Left ventricle myocardium superior (tissue), 1 donor: ENCODE measurements at places on chromosomes 6 and 20. TPM values are rescaled to one million over a fixed set of nuclear protein-coding genes. Genes with fewer than 3 reads are reported as not detected.

The EYA2 gene
- total RNA-seq, result 1.4 TPM

The SYNJ2 gene
- total RNA-seq, result 14.7 TPM

The GJA10 gene
- total RNA-seq, result not detected

The FBXL4 gene
- total RNA-seq, result 20.6 TPM

The MUC22 gene
- 0.22 TPM for total RNA-seq

The GLP1R gene
- 11.6 TPM for total RNA-seq

The FOXF2 gene
- not detected for total RNA-seq

The TGM2 gene
- 473 TPM for total RNA-seq

The PBOV1 gene
- not detected for total RNA-seq

The NKX2-2 gene
- total RNA-seq, result not detected

The RWDD1 gene
- 72.4 TPM for total RNA-seq

The FGD2 gene
- total RNA-seq, result 8.0 TPM

The OPRL1 gene
- total RNA-seq, result 0.27 TPM

The PNRC1 gene
- 161 TPM for total RNA-seq

The CEP85L gene
- total RNA-seq, result 14.5 TPM

The SYNCRIP gene
- total RNA-seq, result 62.2 TPM

The EDN1 gene
- 2.7 TPM for total RNA-seq

The BMP5 gene
- 2.8 TPM for total RNA-seq

The CST1 gene
- not detected for total RNA-seq

The EPHA7 gene
- 1.5 TPM for total RNA-seq

The SLC4A11 gene
- 0.82 TPM for total RNA-seq

The KIAA1586 gene
- total RNA-seq, result 7.7 TPM

The LGSN gene
- total RNA-seq, result not detected

The TSBP1 gene
- not detected for total RNA-seq
